SIG-M5 (cell line): ENCODE measurements at places on chromosomes 1 and 21.

DNA sequence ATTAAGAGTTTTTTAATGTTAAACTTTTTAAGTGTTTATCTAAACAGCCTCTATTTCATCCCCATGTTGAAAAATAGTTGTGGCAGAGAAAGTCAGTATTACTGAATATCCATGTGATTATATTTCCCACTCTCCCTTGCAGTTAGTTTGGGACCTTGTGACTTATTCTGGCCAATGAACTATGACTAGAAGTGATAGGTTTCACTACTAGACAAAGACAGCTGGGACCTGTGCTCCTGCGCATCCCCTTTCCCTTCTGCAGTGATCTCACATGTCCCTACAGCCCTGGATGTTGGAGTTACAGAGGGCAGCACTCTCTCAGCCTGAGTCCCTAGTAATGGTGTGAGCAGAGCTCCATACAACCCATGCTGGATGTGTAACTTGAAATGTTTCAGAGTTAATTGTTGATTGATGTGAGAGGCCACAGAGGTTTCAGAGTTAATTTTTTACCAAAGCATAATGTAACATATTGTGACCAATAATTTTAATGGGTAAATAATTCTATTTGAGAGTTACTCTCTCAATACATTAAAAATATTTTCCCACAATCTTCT, 18.7 kb upstream of the SAMD13 start:
- DNase-seq, result no peak

DNA sequence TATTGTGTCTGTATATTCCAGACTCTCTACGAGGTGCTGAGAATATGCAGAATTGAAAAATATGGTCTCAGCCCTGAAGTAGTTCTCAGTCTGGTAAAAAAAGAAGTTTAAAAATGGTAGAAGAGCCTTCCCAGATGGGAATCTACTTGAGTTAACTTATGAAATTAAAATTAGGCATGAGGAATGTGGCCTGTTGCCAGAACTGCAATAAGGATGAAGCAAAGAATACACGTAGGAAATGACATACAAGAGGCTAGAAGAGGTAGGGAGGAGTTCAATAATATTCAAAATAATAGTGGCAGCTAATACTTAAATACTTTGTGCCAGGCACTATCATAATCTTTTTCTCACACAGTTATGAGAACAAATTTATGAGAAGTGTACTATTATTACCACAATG, 6.3 kb downstream of the ASPM start:
- no peak for DNase-seq

GRCh38 chr1:57158604-57158998, 192.8 kb upstream of the C8B start:
- DNase-seq, result no peak

GRCh38 chr1:91700332-91700731, 185.6 kb downstream of the TGFBR3 start:
- no peak for DNase-seq

GRCh38 chr1:230392536-230392909, 33.6 kb downstream of the PGBD5 start:
- DNase-seq, result no peak
